ENCODE measurements at places on chromosomes 1 and 21.

GRCh38 chr1:197981561-197981960 lies 64.4 kb downstream of the LHX9 start:
- DNase-seq = no peak

GRCh38 chr1:110138956-110139355 lies 11.3 kb upstream of the SLC6A17 start:
- DNase-seq = no peak

DNA sequence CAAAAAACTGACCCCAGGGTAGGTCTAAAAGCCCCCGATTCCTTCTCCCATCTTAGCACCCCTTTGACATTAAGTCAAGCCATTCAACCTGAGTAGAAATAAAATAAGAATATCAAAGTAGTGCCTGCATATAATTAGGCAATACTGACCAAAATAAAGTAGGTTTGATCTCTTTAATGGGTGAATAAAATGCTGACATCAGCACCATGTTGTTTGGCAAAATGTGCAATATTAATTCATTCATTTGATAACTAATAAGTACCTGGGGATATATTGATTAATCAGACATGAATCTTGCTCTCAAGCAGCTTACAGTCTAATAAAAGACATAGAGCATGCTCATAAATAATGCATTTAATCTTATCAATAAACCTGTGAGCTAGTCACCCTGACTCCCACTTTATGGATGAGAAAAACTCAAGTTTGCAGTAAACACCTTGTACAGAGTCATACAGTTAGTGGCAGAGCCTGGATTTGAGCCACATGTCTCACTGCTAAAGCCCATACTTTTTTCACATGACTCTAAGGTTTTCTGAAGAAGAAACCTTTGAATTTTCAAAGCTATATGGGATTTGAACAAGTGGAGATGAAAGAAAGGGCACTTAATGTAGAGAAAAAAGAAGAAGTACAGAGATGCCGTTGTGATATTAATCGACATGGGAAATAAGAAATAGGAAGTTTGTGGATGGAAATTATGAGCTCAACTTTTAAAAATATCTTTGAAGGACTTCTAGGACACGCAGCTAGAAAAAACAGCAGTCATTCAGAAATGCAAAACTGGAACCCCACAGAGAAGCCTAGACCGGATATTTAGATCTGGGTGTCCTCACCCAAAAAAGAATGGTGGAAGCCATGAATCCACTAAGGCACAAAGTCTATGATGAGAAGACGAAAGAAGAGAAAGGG lies 183.9 kb downstream of the TOMM20 start:
- DNase-seq = peak; percentile 96

- DNase-seq = no peak
Measured at GRCh38 chr1:51833700-51834099, 44.8 kb downstream of the NRDC start.

- DNase-seq = no peak
Measured at GRCh38 chr21:32137266-32137665, 141.6 kb downstream of the MIS18A start.
